ENCODE measurements at places on chromosomes 16 and 17.

DNA sequence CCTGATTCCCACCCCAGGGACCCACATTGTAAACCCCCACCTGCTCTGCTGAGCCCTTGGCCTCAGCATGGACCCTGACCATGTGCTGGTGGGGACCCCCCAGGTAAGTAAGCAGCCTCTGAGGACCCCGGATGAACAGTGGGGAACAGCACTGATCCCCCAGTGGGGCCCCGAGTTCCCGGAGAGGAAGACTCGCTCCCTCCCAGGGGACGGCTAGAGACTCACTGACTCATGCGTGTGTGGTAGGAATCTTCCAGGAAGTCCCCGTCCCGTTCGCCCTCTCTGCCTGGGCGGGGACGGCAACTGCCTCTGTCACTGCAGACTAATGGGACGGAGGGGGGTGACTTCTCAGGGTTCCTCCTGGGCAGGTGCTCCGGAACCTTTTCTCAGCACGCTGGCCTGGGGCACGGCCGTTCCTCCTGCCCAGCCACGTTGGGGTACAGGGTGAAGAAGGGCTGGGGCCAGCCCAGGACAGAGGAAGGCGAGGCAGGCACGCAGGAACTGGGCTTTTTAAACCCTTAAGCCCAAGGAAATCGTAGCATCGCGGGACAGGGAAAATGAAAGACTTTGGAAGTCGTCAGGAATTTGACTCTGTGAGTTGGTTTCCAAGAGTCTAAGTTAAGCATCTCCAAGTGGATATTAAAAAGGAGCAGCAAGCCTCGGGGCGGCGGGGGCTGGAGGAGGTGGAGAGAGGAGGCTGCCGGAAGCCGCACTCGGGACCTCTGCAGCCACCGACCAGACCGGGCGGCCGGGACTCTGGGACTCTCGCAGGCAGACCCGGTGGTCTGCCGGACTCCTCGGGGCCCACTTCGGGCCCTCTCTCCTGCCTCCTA, 178.7 kb downstream of the SEC14L1 start:
- peak; percentile 63 for DNase-seq

DNA sequence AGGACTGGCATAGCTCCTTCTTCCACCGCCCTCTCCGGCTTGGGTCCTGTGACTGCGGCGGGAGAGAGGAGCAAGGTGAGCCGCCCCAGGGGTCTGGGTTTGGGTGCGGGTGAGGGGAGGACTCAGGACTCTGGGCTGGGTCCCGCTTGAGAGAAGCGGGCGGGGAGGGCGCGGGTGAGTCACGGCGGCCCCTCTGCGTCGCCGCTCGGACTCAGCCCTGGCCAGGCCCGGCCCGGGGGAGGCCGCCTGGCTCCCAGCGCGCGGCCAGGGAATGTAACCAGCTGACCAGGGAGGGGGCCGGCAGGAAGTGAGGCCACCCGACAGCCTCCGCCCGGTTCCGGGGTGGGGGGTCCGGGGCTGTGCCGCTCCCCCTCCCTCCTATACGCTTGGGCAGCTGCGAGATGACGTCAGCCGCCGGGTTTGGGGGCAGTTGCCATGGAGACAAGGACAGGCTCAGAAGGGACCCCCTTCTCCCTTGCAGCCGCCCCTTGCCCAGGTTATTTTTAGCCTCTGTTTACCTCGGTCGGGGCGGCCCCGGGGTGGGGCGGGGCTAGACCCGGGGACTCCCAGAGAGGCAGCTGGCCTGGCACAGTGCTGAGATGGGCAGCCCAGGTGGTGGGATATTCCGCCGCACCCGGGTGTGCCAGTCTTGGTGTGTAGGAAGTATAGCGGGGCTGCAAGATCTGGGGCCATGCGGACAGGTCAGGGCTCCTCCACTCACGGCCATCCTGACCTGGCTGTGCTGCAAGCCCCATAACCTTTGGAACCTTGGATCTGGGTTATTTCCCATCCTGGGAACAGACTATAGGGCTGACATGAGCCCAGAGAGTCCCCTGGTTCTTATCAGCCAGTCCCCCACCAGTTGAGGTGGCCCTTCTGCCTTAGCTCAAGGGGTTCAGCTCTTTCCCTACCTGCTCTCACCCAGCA, 1.6 kb downstream of the RIPOR1 start:
- no peak for DNase-seq

DNA sequence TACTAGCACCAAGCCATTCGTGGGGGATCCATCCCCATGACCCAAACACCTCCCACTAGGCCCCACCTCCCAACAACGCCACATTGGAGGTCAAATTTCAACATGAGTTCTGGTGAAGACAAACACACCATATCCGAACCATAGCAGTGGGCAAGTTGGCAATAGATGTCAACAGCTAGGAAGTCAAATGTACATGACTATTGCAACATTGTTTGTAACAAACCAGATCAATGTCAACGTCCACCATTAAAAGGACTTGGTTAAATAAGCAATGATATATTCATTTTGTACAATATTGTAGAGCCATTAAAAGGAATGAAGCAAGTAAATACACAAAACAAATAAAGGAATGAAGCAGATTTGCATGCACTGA, 26.5 kb upstream of the CIITA start:
- DNase-seq = no peak

GRCh38 chr16:70736465-70737376, 50.9 kb upstream of the MTSS2 start:
- DNase-seq = no peak

DNA sequence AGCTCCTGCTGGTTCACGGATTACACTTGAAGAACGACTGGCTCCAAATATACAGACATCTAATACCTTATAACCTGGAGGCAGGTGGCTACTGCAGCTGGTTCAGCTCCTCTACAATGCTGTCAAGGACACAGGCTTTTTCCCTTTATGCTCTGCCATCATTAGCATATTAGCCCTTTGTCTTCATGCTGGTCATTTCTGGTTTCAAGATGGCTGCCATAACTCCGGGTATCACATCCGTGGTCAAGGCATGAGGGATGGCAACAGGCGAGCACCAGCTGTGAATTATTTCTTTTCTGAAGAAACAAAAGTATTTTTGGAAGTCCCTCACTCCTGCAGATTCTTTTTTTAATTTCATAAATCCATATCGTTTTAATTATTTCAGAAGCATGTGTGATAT, 124.3 kb upstream of the MED13 start:
- no peak for DNase-seq

DNA sequence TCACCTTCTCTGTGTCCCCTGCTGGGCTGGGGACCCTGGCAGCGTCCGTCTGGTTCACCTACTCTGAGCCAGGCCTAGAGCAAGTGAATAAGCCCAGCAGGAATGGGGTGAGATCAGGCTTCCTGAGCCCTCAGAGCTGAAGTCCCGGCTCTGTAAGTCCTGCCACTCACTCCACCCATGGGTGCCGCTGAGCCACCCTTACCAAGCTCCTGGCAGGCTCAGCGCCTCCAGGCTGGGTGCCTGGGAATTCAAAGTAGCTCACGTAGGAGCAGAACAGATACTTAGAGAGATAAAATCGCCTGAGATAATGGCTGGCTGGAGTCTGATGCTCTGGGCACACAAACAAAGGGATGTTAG, 9.8 kb upstream of the LASP1NB start:
- no peak for DNase-seq

Measured in GM19239 (cell line).